GM10248 (cell line): ENCODE measurements at places on chromosomes 3 and 15.

GRCh38 chr3:117722856-117723255, 1013.3 kb downstream of the TUSC7 start:
- DNase-seq, result no peak

GRCh38 chr15:67305506-67305905, 50.9 kb downstream of the IQCH start:
- DNase-seq, result no peak

- no peak for DNase-seq
Measured at GRCh38 chr15:83327041-83327440, 42.6 kb upstream of the BNC1 start.

GRCh38 chr3:174202116-174202515, 657.0 kb upstream of the NAALADL2 start:
- DNase-seq, result no peak

DNA sequence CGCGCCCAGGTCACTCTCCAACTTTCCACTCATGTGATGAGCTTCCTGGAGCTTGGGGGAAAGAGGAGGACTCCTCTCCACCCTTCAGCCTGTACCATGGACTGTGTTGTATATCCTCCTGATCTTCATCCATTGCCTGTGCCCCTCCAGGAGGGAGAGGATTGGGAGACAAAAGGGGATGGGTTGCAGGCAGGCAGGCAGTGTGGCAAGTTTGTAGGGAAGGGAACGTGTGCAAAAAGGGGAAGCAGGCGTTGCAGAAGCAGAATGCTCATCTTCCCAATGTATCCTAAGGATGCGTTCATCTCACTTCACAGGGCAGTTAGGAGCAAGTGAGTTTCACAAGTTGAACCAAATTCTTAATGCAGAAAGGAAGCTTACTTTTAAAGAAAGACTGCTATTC, 28.1 kb upstream of the GHSR start:
- no peak for DNase-seq

DNA sequence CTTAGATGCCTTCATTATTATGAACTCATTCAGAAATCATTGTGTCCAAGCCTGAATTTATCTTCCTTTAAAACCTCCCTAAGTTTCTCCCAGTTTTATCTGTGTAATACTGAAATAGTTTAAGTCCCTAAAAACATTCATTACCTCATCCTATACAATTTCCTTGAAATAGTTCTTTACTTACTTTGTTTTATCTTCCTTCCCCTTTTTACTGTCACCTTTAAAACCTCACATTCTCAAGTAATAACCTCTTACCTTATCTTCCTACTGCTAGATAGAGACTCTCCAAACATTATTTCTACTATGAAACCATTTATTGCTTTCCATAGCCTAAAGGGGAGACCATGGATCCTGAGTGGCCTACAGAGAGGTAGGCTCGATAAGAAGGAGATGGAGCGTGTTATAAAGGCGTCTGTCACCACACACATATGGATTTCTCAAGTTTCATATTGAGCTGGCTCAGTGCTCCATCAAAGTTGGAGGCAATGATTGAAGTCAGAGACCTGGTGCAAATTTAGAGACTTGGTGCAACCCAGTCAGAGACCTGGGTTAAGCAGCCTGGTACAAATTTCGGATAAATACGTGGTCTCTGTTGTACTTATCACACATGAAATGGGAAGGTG, 140.4 kb downstream of the NFKBIZ start:
- no peak for DNase-seq

DNA sequence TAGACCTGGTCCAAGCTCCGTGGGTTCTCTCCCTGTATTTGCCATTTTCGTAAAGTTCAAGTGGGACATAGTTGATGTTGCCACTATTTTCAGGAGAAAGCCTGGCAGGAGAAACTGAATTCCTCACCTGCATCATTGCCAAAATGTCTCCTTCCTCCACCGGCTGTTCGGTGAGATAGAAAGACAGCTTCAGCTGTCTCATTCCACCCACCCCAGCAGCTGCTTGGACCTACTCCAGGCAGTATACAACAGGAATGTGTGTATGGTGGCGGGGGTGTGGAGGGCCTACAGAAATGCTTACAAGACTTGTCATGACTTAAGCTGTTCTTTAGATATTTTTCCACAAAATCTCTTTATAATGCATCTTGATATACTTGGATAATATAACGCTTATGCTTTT, 132.7 kb upstream of the RAP2B start:
- DNase-seq, result no peak

DNA sequence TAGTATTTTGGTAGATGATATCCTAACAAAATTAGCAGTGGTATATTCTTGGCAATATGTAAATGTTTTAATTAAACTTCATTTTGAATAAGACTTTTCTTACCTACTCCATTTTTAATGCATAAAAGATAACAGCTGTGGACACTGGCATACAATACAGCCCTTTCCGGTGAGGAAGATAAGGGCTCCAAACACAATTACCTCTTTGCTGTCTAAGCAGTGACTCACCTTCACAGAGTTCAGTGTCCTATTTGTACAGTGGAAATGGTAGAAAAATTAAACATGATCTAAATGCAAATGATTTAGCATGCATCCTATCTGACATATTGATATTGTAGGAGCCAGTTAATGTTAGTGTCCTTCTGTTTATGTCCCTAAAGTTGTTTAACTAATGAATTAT, 969.4 kb downstream of the PLOD2 start:
- no peak for DNase-seq

DNA sequence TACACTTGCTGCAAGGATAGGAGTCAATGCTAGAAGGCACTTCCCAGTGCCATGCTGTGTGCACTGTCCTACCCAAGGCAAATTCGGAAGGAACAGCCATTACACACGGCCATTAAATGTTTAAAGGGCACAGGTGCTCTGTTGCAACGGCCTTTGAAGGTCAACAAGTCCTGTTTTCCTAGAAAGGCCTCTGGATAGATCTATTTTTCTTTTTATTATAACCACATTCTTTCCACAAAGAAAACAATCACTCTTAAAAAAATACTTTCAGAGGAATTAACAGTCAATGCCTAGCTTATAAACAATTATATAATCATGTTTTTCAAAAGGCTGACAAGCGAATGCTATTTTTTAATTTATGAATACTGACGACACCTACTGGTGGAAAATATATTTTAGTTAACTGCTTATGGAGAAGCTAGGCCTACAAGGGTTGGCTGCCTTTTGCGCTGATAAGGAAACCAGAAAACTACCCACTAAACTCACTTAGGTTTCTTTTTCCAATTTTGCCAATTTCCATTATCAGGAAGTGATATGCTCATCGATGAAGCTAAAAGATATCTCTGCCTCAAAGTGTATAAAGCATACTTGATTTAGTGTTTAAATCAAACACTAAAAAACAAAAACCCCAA, 2.4 kb downstream of the ARHGEF3 start:
- peak; percentile 41 for DNase-seq

DNA sequence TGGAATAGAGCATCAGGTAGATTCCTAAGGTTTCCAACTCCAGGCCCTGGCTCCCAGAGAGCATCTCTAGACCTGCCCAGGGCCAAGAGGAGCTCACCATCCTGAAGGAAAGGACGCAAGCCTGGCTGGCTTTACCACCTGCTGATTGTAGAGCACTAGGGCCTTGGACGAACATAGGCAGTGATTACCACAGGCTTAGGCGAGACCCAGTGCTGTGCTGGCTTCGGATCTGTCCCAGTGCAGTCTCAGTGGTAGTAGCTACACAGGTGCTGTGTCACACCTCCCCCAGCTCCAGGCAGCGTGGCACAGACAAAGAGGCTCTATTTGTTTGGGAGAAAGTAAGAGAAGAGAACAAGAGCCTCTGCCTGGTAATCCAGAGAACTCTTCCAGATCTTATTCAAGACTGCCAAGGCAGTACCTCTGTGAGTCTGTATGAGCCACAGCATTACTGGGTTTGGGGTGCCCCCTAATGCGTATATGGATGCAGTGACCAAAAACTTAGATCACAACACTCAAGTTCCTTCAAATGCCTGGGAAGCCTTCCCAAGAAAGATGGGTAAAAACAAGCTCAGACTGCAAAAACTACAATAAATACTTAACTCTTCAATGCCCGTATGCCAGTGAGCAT, 25.4 kb downstream of the ISG20 start:
- DNase-seq, result no peak

DNA sequence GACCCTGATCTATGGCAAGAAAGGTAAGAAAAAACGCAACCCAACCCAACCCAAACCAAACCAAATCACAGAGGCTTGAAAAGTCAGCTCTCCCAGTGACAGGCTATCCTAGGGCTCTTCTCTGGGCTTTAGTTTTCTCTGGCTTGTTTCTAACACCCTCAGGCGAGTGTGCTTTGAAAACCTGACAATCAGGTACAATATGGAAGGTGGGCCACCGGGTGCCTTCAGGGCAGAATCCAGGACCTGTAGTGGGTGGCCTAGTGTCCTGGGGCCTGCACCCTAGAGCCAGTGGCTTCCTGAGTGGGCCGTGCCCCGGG, 46.8 kb downstream of the BHLHE40 start:
- DNase-seq, result no peak

DNA sequence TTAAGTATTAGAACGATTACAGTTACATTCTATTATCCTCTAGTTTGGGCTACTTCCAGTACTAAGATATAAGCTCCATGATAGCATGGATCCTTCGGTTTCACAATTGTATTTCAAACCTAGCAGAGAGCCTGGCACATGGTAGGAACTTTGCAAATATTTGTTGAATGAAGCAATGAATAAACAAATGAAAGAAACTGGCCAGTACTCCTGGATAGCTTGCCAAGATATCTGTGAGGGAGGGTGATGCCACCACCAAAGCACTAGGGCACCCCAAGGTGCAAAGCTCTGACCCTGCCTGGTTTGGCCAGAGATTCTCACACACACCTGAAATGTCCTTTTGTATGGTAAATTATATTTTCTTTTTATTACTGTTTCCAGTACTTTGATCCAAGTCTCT, 44.3 kb upstream of the PLAAT1 start:
- DNase-seq, result no peak

- no peak for DNase-seq
Measured at GRCh38 chr3:10992943-10993728, 588 bp downstream of the SLC6A1 start.

DNA sequence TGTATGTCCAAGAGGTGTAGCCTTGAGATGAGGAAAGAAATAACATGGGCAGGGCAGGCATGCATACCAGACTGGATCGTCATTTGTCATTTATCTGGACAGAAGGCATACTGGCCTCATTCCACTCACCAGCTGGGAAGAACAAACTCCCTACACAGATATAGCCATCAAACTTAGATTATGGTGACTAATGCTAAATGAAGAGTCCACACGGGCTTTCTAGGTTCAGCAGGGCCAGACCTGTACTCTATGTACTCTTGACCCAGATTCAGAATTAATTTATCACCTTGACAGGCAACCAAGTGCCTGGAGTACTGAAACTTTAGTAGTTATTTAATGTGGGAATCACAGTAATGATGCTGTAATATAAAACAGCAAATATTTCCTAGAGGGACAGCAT, 164.3 kb upstream of the IL12A start:
- no peak for DNase-seq

- DNase-seq, result no peak
Measured at GRCh38 chr15:56523521-56523920, 58.6 kb upstream of the MNS1 start.

- DNase-seq, result no peak
Measured at GRCh38 chr15:32007355-32007960, 22.9 kb upstream of the CHRNA7 start.

DNA sequence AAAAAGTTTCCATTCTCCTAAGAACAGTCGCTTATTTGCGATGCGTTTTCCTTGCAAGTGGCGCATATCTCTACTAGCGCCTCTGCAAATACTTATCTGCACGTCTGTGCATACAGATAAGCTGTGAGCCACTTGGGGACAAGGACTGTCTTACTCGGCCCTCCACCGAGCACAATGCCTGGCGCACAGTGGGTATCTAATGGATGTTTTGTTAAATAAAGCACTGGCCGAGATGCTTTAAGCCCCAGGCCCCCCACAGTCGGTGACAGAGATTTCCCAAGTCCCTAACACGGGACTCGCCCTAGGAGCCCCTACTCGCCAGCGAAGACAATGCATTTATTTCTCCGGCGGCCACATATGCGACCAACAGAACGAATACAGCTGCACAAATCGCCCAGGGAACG, 503 bp downstream of the HLTF start:
- peak; percentile 42 for DNase-seq

DNA sequence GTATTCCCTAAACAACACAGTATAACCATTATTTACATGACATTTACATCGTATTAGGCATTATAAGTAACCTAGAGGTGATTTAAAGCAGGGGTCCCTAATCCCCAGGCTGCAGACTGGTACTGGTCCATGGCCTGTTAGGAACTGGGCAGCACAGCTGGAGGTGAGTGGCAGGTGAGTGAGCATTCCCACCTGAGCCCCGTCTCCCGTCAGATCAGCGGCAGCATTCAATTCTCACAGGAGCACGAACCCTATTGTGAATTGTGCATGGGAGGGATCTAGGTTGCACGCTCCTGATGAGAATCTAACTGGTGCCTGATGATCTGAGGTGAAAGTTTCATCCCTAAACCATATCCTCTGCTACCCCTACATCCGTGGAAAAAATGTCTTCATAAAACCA, 138.2 kb downstream of the ATP10A start:
- no peak for DNase-seq

DNA sequence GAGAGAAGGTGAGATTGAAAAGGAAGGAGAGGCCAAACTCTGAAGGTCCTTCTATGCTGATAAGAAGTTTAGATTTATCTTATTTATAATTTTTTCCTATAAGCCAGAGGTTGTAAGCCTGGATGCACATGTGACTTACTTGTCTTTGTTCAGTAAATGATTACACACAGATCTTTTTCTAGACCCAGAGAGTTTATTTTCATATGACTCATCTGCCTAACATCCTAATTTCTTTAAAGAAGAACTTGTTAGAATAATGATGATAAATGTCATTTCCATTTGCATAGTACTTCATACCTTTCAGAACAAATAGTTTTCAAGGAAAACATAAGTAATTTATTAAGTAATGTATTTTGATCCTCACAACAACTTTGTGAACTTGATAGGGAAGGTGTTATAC, 434.8 kb upstream of the DPH6 start:
- no peak for DNase-seq

DNA sequence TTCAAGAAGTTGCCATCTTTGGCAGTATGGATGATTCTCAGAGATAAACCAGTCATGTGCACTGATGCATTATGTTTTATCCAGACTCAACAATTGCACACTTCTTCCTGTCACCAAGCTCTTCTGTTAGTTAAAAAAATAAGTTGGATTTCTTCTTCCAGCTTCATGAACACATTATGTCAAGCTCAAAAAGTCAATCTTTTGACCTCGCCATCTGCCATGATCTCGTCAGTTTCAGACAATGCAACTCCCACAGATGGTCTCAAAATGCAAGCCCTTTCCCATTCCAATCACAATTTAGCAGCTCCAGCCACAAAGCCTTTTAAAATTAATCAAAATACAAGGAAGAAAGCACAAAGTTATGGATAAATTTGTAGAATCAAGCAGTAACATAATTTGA, 42.8 kb downstream of the TFDP2 start:
- DNase-seq, result no peak

GRCh38 chr15:85649372-85649771, 145.4 kb downstream of the KLHL25 start:
- peak; percentile 35 for DNase-seq

DNA sequence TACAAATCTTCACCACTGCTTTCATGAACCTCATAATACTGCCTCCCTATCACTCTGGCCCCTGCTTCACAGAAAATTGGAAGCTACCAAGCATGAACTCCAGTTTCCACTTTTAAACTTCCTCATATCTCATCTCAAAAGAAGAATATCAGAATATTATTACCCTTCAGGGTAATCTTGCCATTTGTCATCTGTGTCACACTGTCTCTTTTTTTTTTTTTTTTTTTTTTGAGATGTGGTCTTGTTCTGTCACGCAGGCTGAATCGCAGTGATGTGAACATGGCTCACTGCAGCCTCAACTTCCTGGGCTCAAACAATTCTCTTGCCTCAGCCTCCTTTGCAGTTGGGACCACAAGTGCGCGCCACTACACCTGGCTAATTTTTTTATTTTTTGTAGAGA, 80.4 kb upstream of the TCF12 start:
- no peak for DNase-seq
